ENCODE measurements at places on chromosomes 6 and 20.

- DNase-seq = no peak
Measured at GRCh38 chr6:134173366-134173725, 120.9 kb upstream of the SLC2A12 start.

- DNase-seq = no peak
Measured at GRCh38 chr6:33710296-33711121, 991 bp downstream of the UQCC2 start.

GRCh38 chr6:169558774-169559441 lies 142.9 kb downstream of the WDR27 start:
- no peak for DNase-seq

DNA sequence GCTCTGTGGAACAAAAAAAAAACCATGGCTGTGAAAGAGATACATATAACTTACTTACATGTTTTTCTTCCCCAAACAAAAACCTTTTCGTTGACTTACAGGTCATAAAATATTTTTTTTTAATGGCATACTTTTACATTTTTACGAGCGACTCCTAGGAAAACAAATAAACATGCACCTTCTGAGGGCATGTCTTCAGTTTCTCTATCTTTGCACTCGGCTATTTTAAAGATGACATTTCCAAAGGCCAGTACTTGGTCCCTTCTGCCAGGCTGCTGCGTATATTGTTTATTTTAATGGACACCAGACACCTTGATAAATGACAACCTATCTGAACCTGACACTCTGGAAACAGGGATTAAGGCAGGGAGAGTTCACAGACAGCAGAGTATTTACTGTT lies 49.4 kb downstream of the PIGU start:
- DNase-seq = no peak

DNA sequence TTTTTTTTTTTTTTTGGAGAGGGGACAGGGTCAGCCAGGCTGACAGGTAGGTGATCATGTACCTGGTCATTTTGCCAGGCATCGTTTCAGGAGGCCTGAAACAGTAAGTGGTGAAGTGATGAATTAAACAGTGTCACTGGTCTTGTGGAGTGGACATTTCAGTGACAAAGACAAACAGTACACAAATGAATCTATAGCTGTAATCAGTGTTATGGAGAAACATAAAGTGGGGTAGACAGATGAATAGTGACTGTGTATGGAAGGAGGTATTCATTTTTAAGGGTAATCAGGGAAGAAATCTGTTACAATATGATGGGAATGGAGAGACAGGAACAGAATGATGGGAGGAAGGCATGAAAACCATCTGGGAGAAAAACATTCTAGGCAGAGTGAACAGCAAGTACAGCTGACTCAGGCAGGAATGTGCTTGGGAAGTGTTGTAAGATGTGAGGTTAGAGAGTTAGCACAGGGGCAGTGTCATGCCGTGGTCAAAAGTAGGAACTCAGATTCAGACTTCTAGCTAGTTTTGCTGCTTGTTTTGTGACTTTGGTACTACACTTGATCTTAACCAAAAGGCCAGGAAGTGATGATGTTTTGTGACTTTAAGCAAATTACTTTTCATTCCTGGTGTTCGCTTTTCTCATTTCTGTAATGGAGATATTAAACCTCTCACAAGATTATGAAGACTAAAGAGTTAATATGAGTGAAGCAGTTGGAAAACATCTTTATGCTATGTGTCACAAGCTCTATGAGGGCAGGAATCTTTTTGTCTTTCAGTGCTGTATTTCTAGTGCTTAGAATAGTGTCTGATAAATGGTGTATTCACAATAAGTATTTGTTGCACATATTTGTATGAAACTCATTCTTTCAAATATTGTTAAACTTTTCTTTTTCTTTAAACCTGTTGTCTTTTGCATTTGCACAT lies 43.4 kb downstream of the QKI start:
- no peak for DNase-seq

DNA sequence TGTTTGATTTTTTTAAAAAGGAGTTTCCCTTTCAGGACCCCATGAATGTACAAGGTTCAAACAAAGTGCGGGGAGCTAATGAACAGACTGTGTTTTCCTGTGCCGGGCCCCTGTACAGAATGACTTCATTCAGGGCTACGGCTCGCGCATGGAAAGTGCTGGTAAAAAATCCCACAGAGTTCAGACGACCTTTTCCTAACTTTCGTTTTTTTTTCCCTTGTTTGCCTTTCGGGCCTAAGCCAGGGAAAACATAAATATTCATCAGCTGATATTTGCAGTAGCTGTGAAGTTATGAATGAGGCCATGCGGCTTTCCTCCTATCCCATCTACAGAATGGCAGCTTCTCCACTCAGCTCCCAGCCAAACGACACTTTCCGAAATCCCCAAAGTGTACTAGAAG lies 74.0 kb downstream of the HAO1 start:
- DNase-seq = no peak

DNA sequence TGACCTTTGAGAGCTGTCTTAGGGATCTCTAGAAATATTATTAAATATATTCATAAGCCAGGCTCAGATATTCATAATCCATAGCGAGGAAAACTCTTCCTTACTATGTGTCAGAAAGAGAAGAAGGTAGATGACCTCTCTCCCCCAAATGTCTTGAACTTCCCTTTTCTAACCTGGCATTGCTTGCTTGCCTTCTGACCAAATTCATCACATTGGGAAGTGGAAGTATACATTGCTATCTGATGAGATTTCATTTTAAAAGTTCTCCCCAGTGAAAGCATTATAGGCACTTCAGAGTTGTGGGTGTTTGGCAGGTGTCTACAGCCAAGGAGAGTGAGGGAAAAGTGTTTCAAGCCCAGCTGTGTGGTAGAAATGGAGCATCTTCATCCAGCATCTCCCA lies 197.3 kb downstream of the ZFAND3 start:
- DNase-seq = no peak

DNA sequence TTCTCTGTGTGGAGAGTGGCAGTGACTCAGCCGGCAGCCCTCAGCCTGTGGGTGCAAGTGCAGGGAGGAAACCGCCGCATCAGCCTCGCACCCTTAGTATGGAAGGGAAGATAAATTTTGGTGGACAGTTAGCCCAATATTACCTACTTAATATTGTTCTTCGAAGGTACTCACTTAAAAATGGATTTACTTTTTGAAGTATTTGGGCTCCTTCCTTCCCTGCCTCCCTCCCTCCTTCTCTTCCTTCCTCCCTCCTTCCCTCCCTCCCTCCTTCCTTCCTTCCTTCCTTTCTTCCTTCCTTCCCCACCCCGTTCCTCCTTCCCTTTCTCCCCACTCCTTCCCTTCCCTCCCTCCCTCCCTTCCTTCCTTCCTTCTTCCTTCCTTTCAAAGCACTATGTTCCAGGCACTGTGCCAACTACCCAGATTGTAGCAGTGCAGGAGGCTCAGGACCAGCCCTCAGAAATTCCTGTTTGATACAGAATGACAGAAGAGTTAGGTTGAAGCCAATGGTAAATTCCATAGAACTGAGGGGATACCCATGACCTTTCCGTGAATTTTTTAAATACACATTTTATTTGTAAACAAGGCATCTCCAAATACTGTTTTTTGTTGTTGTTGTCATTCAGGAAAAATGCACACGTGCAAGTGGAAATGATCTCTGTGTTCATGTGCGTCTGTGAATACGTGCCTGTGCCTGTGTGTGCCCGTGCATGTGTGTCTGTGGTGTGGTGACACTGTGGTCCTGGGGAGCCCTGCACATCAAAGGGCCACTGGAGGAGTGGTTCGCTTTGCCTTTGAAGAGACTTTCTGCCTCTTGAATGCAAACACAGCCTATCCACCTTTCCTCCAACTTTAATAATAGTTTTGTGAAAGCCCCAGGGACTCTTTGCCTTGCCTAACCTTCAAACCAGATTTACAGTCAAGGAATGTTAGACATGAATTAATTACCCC lies 141.7 kb downstream of the EDN3 start:
- no peak for DNase-seq

DNA sequence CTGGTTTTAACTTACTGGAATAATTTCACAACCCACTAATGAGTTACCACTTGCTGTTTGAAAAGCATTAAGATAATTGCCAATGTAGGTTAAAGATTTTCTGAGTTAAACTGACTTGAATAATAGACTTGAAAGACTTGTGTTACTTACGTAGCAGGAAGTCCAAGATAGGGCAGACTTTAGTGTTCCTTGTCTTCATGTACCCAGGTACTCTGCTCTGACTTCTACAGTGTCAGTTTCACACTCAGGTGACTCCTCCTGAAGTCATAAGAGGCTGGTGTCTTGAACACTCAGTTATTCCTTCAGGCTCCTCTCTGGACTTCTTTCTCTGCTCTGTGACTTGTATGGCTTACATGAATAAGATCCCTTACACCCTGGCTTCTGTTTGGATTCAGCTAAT lies 76.3 kb upstream of the SGK1 start:
- no peak for DNase-seq

DNA sequence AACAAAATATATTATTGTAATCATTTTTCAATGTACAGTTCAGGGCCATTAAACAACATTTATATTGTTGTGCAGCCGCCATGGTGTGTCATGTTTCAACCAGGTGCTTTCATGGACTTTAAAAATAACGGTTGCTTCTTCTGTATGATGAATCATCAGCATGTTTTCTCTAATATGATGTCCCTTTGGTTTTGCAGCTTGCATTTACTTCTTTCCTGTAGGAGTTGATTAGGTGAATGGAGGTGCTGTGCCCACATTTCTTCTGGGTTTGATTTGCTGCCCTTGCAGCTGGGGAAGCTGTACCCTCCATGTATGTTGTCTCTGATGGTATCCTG lies 54.9 kb upstream of the TULP4 start:
- DNase-seq = no peak
